ENCODE measurements at places on chromosomes 7 and 10. TPM values are rescaled to one million over a fixed set of nuclear protein-coding genes. Genes with fewer than 3 reads are reported as not detected.

NMT2 gene
- total RNA-seq, result 36.7 TPM

TIAL1 gene
- 29.4 TPM for total RNA-seq

CALCR gene
- total RNA-seq, result not detected

ADCY1 gene
- 29.4 TPM for total RNA-seq

MNX1 gene
- total RNA-seq, result not detected

CTAGE4 gene
- total RNA-seq, result 2.0 TPM

CPA1 gene
- not detected for total RNA-seq

SP8 gene
- total RNA-seq, result not detected

FRAT1 gene
- 3.8 TPM for total RNA-seq

CDC14C gene
- total RNA-seq, result 0.17 TPM

MGMT gene
- total RNA-seq, result 32.1 TPM
